ENCODE measurements at places on chromosomes 11 and 22. TPM values are rescaled to one million over a fixed set of nuclear protein-coding genes. Genes with fewer than 3 reads are reported as not detected.

DNA sequence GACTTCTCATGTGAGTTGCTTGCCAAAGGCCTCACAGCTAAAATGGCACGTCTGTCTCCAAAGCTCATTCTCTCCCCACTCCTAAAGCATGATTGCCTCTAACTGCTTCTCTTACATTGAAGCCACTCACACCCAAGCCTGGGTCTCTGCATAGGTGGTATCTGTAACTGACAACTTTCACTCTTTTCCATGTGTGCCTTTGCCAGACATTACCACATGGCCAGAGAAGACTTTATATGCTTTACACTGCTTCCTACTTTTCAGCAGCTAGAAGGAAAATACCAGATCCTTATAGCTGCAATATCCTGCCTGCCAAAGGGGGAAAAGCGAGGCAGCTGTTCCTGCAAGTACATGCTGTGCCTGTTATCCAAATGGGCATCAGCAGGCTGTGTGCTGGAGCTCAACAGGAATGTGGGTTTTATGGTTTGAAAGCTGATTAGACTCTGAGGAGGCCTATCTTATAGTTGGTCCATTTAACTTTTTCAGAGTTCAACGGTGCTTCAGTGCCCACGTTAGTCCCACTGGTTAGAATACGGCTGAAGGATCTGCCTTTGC lies 547.1 kb downstream of the RAB38 start:
- no peak for DNase-seq
- no peaks in the 10 kb centered on the region for H3K4me1 ChIP-seq
- H3K27ac ChIP-seq = no peak overlapping the region

DNA sequence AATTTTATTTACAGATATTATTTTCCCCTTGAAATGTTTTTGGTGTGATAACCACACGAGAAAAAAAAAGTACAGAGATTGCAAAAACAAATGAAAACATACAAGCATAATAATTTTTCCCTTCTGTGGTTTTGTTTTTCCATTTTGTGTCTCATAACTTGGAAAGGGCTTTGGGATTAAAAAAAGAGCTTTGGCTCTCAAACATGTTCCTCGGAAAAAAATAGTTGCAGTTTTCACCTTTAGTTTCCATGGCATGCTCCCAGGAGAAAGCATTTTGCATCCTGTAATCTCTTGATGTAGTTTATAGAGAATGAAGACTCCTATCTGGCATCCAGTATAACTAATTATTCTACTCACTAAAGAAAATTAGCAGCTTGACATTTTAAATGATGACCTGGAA lies 362.1 kb upstream of the PDGFD start:
- no peak overlapping the region for H3K4me3 ChIP-seq
- no peaks in the 10 kb centered on the region for H3K27me3 ChIP-seq
- no peak overlapping the region for H3K27ac ChIP-seq
- no peaks in the 10 kb centered on the region for H3K4me1 ChIP-seq

- DNase-seq = no peak
- no peaks in the 10 kb centered on the region for H3K27me3 ChIP-seq
- no peak overlapping the region for H3K4me3 ChIP-seq
- H3K4me1 ChIP-seq = no peaks in the 10 kb centered on the region
Measured at GRCh38 chr11:122215244-122215992, 99.4 kb upstream of the BLID start.

GRCh38 chr11:911031-911889 lies 650 bp upstream of the CHID1 start:
- peak overlapping the region; percentile 76 for H3K4me3 ChIP-seq
- H3K27me3 ChIP-seq = no peaks in the 10 kb centered on the region
- H3K36me3 ChIP-seq = no peaks in the 10 kb centered on the region
- peaks cover 23% of the 10 kb centered on the region for H3K4me1 ChIP-seq
- peak overlapping the region; percentile 70 for H3K27ac ChIP-seq
- DNase-seq = no peak

DNA sequence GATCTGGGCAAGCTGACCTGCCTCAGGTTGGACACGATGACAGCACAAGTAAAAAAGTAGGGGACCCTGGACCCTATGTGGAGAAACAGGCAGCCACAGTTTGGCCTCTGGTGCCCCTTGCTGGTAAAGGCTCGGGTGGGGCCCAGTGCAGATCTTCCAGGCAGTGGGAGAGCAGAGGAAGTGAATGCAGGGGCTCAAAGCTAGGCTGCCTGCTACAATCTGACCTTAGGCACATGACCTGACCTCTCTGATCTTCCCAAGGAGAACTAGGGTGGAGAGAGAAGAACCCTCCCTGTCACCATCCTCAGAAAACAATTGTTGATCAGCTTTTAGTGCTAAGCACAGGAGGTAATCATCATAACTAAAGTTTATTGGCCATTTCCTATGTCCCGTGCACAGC lies 76.5 kb downstream of the PDE2A start:
- no peaks in the 10 kb centered on the region for H3K4me1 ChIP-seq
- H3K27me3 ChIP-seq = peaks cover 2% of the 10 kb centered on the region
- H3K4me3 ChIP-seq = no peak overlapping the region

- H3K36me3 ChIP-seq = no peaks in the 10 kb centered on the region
- peak; percentile 8 for DNase-seq
- no peak overlapping the region for H3K27ac ChIP-seq
- H3K27me3 ChIP-seq = no peaks in the 10 kb centered on the region
- H3K4me3 ChIP-seq = peak overlapping the region; percentile 11
Measured at GRCh38 chr11:62081378-62082291, 42.2 kb upstream of the INCENP start.

DNA sequence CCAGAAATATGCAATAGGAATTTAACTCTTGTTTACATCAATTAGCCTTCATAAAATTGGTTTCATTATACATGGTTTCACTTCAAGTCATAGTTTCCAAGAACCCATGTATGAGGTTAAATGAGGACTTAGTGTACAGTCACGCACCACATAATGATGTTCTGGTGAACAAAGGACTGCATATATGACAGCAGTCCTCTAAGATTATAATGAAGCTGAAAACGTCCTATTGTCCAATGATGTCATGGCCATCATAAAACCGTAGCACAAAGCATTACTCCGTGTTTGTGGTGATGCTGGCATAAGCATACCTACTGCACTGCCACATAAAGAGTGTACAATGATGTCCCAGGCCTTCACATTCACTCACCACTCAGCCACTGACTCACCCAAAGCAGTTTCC lies 31.1 kb downstream of the SMCO4 start:
- no peaks in the 10 kb centered on the region for H3K27me3 ChIP-seq
- H3K36me3 ChIP-seq = no peaks in the 10 kb centered on the region
- no peak overlapping the region for H3K4me3 ChIP-seq
- H3K27ac ChIP-seq = peak overlapping the region; percentile 28
- peak; percentile 64 for DNase-seq

DNA sequence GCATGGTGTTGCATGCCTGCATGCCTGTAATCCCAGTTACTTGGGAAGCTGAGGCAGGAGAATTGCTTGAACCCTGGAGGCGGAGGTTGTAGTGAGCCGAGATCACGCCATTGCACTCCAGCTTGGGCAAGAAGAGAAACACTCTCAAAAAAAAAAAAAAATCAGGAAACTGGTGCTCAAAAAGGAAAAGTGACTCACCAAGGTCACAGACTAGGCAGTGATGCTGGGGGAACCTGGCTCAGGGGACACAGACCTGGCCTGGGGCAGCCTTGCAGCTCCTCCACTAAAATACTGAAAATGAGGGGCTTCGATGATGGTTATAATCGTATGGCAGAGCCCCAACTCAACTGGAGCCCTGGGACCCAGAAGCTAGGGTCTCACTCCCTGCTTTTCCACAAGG lies 8.1 kb upstream of the SLC35E4 start:
- no peaks in the 10 kb centered on the region for H3K4me1 ChIP-seq
- H3K4me3 ChIP-seq = no peak overlapping the region
- no peaks in the 10 kb centered on the region for H3K27me3 ChIP-seq
- no peak overlapping the region for H3K27ac ChIP-seq

DNA sequence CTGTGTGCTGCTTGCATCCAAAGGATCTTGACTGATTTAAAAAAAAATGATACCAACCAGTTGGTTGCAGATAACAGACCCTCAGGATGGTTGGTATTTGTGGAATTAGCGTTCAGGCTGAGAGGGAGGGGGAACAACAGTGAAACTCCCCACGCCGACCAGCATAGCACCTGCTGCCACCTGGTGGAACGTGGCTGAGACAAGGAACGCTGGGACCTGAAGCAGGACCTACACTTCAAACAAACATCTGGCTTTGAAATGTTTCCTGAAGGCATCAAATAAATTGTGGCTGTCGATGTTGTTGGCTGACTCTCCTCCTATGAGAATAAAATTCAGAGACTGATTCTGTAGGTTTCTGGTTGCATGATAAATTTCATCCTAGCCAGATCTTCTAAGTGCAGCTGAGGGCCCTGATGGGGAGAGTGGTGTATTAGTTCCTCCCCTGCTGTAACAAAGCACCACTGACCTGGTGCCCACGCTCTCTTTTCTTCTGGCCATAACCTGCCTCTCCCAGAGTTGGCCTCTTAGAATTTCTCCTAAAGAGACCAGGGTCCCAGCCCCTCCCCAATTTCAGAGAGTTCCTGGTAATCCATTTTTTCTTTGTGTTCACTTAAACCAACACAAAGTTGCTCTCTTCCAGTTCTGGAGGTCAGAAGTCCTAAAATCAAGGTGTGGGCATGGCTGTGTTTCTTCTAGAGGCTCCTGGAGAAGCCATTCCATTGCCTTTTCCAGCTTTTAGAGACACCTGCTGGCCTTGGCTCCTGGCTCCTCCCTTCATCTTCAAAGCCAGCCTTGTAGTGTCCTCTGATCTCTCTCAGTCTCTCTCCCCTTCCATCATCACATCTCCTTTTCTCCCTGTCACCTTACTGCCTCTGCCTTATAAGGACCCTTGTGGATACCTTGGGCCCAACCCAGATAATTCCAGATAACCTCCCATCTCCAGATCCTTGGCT lies 17.3 kb downstream of the APOL2 start:
- H3K27me3 ChIP-seq = no peaks in the 10 kb centered on the region
- no peak for DNase-seq
- H3K27ac ChIP-seq = no peak overlapping the region
- H3K4me3 ChIP-seq = no peak overlapping the region
- no peaks in the 10 kb centered on the region for H3K36me3 ChIP-seq

GRCh38 chr11:61684870-61685616 lies 4.9 kb downstream of the DAGLA start:
- peaks cover 6% of the 10 kb centered on the region for H3K27me3 ChIP-seq
- no peak overlapping the region for H3K27ac ChIP-seq
- no peak overlapping the region for H3K4me3 ChIP-seq
- H3K36me3 ChIP-seq = no peaks in the 10 kb centered on the region

DNA sequence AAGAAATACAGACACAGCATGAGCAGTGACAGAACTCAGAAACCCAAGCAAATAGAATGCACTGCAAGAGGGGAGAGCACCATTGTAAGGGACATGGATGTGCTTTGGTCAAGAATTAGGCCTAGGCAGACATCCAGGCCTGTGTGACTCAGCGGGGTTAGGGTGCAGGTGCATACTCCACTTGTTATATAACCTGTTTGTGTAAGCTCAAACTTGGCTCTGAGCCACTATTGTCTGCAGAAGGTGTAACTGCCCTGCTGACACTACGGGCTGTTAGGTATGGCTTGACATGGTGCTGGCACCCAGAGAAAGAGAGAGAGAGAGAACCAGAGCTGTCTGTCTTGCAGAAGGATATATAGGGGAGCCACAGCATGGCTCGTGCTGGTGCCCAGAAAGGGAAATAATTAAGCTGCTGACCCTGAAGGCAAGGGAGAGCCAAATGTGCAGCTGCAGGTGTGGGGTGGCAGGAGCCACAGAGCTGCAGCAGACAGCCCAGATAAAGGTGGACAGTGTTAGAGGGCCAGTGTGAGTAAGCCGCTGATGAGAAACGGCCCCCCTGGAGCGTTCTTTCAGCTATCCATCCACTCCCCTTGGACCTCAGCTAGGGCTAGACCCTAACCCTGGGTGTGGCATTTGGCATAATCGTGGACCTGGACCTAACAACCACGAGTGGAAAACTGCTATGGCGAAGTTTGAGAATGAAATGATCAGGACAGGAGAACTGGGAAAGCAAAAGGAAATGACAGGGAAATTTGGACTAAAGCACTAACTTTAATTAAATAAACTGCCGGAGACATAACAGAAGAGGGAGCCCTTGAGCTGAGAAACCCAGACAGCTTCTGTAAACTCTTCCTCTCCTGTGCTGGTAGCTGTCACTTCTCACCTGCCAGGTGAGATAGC lies 253.0 kb upstream of the CCDC179 start:
- H3K4me3 ChIP-seq = no peak overlapping the region
- no peak for DNase-seq
- H3K27me3 ChIP-seq = no peaks in the 10 kb centered on the region

DNA sequence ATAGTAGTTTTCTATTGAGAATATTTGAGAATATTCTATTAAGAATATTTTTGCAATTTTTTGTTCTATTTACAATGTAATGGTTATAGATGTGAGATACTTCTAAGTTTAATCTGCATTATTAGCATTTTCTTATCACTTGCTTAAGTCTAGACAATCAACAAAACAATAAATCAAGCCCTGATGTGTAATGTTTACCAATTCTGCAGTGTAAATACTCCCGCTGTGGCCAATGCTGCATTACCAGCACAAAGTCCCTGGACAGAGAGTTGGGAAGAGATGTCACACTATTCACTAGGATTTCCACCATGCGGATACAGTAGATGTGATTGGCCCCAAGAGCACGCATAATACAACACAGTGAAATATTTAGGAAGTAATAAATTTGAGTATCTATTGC lies 47.6 kb upstream of the GCAT start:
- H3K4me3 ChIP-seq = no peak overlapping the region
- H3K27me3 ChIP-seq = no peaks in the 10 kb centered on the region
- no peak overlapping the region for H3K27ac ChIP-seq

DNA sequence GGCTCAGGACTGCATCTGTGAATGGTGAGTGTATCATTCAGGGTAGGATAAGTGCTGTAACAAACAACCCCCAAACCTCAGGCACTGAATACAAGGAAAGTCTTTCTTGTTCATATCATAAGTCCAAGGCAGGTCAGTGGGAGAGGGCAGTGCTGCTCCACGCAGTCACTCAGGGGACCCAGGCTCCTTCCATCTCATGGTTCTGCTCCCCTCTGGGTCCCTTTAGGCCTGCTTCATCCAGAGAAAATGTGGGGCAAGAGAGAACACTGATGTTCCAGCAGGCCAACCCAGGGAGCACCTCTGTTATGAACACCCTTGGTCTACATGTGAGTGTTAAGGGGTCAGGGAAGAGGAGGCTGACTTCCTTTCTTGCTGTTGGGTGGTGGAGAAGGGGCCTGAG lies 187.8 kb downstream of the CHST1 start:
- no peak for DNase-seq
- no peak overlapping the region for H3K27ac ChIP-seq
- H3K36me3 ChIP-seq = no peaks in the 10 kb centered on the region
- no peaks in the 10 kb centered on the region for H3K4me1 ChIP-seq

TRIM51 gene
- not detected for total RNA-seq

SLC37A2 gene
- total RNA-seq = 3.4 TPM

INPP5J gene
- total RNA-seq = 2.6 TPM

ZNRF3 gene
- 1.5 TPM for total RNA-seq

CARD10 gene
- 0.08 TPM for total RNA-seq

OR2AG2 gene
- total RNA-seq = not detected
